SK-N-DZ (cell line): ENCODE measurements at places on chromosomes 2 and 18.

GRCh38 chr2:120338015-120338414 lies 7.9 kb upstream of the INHBB start:
- DNase-seq = no peak

GRCh38 chr2:201440182-201440581 lies 11.1 kb downstream of the TRAK2 start:
- DNase-seq = no peak

DNA sequence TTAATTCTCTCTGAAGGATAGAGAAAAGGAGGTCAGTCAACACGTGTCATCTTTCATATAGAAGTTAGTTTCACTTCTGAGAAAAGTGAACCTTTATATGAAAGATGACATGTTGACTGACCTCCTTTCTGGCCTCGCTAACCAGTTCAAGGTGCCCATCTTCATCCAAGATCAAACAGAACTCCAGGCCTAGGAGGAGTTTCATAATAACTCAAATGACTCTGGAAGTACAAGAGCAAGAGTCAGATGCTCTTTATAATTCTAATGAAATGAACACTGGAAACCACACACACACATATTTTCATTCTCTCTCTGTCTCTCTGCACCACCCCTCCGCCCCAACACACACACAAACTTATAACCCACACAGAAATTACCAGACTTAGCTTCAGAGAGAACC lies 16.3 kb downstream of the ANKRD44 start:
- no peak for DNase-seq

GRCh38 chr18:43588838-43589237 lies 311.5 kb upstream of the SYT4 start:
- no peak for DNase-seq
